ENCODE measurements at places on chromosomes 2 and 18.

- peak; percentile 47 for DNase-seq
Observed at GRCh38 chr18:12408247-12408869, 629 bp downstream of the PRELID3A start.

DNA sequence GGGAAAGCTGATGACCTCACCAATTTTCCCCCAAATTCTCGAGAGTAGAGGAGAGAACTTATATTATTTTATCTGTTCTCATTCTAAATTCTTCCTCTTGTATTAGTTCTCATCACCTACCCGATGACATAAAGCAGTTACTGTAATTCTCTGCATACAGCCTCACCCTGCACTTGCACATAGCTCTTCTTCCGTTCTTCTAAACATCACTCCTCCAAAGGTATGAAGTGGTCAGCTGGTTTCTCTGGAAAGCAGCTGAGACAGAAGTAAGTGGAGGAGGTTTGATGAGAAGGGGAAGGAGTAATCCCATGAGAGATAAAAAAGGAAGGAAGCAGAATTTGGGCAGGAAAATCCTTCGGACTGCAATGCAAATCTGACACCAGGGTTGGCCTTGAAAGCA lies 39.0 kb downstream of the FBXO48 start:
- DNase-seq: no peak

- no peak for DNase-seq
Observed at GRCh38 chr18:78884502-78884901, 95.1 kb upstream of the SALL3 start.

GRCh38 chr2:169975221-169975620 lies 148.0 kb downstream of the UBR3 start:
- no peak for DNase-seq

- DNase-seq: no peak
Observed at GRCh38 chr2:6202756-6203155, 510.6 kb downstream of the SOX11 start.

DNA sequence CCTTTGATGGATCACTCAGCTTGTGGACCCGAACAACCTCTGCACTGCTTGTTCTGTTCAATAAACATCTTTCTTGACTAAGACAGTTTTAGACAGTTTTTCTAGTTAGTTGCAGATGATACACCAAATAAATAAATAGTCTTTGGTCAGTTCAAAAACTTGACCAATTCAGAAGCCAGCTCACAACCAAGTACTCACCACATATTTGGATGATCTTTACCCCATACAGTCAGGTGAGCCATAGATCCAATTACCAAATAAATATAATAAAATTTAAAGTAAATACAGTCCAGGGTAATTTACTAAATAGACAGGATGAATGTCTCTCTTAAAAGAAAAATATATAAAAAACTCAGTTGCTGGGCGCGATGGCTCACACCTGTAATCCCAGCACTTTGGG lies 18.2 kb downstream of the SCN3A start:
- no peak for DNase-seq

- DNase-seq: peak; percentile 61
Observed at GRCh38 chr2:30666266-30666874, 140.9 kb downstream of the CAPN13 start.

DNA sequence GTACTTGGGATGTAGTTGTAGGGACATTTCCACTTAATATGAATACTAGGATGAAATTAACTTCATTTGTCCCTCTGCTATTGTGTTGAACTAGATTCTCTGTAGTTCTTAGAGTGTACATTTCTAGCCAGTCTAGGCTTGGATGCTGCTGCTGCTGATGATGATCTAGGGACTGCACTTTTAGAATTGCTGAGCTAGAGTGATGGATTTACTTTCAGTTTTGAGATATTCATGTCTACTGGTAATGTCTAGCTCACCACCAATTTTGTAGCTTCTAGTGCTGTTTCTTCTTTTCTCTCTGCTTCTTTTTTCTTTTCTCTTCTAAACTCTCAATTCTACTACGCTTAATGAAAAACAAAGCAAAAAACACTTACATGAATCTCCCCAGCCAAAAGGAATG lies 49.4 kb downstream of the MRPS9 start:
- DNase-seq: no peak

DNA sequence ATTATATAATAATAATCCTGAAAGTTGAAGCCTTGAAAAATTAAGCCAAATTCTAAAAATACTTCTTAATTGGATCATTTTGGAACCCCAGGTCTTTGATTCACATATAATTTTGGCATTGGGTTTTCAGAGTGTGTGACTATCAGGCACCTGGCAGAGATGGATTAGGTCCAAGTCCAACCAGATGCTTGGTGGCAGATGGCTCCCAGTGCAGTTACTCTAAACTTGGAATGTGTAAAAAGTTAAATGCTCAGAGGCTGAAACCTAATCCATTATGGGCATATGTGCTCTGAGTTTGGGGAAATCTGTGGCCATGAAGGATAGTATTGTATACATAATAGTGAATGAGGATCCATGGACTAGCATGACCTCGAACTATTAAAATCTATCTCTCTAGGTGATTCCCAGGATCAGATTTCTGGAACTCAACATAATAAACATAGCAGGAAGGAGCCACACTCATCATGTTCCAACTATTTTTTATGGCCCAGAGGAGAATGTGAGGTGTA lies 333.0 kb downstream of the RPRM start:
- peak; percentile 44 for DNase-seq

DNA sequence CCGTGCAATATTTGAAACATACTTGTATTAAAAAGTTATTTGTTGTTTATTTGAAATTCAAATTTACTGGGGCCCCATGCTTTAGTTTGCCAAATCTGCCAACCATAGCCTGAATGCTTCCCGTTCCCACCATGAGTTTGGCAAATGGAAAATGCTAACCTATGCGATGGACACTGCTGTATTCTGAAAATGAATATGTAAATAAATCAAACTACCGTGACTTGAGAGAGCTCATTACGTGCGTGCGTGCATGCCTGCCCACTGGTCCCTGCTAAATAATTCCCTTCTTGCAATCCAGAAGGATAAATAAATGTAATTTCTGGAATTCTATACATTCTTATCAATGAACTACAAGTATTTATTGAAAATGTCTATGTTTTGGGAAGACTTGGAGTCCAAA lies 3.2 kb downstream of the BOD1L2 start:
- DNase-seq: no peak

DNA sequence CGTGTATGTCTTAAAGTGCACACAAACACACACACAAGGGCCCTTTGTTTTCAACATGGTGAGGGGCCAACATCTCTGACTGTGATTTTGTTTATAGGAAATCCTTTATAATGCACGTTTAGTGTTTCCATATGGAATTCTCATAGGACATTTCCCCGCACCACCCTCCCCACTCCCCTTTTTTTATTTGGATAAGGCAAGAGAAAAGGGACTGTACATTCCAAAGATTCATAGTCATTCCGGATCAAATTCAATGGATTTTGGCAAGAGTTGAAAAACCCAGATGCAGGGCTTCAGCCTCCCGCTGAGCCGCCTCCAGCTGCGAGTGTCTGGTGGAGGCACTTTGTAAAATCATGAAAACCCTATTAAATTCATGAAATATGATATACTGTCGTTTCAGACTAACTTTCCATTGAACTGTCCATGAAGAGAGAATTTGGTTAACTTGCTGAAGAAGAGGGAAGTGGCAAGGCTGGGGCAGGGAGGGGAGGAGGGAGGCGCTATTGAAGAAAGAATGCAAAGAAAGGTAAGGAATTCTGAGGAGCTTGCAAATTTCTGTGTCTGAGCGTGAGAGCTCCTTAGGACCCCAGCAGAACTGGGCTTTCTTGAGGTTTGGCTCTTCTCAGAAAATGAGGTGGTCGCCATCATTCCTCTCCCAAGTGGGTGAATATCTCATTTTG lies 25.8 kb upstream of the SLC14A2 start:
- DNase-seq: peak; percentile 72

- no peak for DNase-seq
Observed at GRCh38 chr2:176076796-176077195, 7.0 kb downstream of the EVX2 start.

DNA sequence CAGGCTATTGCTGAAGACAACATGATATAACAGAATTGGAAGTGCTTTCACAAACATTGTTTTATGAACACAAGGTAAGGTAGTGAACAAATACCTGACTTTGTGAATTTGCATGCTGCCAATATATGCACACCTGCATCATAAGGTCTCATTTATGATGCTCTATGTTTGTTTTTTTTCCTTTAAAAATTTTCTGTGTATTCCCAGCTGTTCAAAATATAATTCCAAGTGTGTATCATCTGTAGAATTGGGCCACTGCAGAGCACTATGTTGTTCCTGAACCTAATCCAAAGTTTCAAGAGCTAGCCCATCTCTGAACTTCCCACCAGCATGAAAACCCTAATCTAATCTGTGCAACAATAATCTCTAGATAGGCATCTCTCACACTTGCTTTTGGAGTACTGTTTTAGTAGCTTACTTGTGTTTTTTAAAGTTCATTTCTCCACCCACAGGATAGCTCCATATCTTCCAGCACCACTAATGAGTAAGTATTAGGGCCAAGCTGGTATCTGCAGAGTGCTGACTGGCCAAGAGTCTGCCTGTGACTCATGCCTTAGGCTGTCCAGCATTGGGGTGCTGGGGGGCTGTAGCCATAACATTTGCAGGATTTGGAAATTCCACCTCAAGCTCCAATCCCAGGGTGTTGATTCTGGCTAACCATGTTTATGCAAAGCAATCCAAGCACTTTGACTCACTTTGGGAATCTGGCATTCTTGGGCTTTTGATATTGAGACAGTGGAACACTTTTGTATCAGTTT lies 208.2 kb upstream of the REV1 start:
- no peak for DNase-seq

DNA sequence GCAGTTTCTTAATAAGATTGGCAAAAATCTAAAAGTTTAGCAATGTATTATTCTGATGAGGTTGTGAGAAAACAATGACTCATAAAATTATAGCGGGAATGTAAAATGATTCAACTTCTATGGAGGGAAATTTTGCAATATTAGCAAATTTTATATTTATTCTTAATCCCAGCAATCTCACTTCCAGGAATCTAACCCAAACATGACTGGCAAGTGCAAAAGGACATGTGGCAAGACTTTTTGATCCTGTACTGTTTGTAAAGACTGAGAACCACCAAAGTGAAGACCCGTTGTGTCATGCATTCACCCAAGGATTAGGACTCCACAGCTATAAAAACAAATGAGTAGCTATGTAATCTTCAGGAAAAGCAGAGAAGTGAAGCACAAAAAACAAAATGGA lies 234.8 kb upstream of the KYNU start:
- no peak for DNase-seq

GRCh38 chr2:7145707-7146106 lies 228.5 kb downstream of the RNF144A start:
- no peak for DNase-seq

- no peak for DNase-seq
Observed at GRCh38 chr2:86525421-86526340, 37.6 kb downstream of the CHMP3 start.

- DNase-seq: no peak
Observed at GRCh38 chr2:172470958-172471922, 43.9 kb downstream of the ITGA6 start.

GRCh38 chr2:114714313-114714712 lies 271.9 kb downstream of the DPP10 start:
- DNase-seq: no peak

DNA sequence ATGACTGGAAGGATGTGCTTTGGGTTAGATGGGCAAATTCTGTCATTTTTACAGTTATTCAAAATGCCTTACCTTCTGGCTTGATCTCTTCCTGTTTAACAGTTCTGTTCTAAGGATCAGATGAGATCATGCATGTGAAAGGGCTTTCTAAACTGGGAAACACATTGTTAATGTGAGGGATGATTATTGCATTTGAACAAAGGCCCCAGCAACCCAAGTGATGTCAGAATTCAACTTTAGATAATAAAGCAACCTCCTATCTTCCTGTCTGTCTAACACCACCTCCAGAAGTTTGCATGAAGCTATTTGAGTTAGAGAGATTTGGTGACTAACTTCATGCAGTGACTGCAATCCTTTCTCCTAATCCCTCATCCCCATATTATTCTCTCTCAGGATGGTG lies 77.8 kb upstream of the B3GNT2 start:
- no peak for DNase-seq

GRCh38 chr2:74436848-74437695 lies 4.7 kb downstream of the RTKN start:
- DNase-seq: no peak

DNA sequence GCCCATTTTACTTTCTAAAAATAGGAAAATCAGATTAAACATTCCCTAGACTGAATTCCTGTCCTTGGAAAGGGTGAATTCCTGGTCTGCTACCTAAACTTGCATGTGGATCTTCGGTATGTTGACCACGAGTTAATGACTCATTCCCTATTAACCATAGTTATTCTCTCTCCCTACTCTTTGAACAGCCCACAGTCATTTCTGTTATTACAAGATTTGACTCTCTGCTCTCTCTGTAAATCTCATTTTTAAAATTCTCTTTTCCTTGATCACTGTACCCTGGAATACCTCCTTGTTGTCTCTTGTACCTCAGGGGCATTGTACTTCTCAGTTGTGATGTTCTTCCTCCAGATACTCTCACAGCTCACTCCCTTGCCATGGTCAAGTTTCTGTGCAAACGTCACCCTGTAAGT lies 92.0 kb upstream of the GULP1 start:
- peak; percentile 69 for DNase-seq

GRCh38 chr2:239442192-239442591 lies 41.4 kb upstream of the HDAC4 start:
- no peak for DNase-seq

DNA sequence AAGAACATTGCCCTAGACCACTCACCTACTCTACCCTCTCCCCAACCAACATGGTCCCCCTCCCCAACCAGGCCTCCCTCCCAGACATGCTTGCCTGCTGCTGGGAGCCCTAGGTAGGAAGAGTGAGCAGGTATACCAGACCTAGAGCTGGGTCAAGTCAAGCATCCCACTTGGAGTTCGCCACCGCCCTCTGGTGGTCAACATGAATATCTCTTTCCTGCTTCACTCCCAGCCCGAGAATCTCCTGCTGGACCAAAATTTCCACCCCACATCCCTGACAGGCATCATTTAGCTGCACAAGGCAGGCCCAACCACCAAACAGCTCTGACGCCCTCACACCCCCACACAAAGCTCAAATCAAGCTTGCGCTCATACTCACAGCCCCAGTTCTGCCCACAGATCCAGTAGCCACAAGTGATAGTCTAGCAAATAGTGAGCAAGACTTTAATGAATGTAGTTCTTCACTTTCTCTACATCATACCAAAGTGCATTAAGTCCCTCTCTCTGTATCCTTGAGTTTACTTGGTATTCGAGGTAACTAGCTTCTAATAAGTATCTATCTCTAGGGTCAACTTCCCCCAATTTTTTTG lies 116.0 kb downstream of the TNS1 start:
- peak; percentile 76 for DNase-seq

DNA sequence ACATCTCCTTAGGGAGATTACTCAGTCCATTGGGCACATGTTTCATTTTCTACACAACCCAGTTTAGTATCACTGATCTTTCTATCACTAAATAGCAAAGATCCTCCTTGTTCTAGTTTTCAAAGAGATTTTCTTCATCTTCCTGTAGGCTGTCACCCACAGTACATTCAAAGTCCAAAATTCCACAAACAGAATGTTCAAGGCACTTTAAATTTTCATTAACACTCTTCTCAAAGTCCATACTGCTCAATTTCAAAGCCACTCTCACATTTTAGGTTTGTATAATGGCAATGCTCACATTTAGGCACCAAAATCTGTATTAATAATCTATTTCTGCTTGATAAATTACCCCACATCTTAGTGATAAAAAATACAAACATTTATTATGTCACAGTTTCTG lies 152.8 kb downstream of the FSIP2 start:
- no peak for DNase-seq

- DNase-seq: peak; percentile 13
Observed at GRCh38 chr2:165563468-165564225, 94.1 kb downstream of the CSRNP3 start.

All from myocyte (in vitro differentiated cells).